ENCODE measurements at places on chromosomes 1 and 21. TPM values are rescaled to one million over a fixed set of nuclear protein-coding genes. Genes with fewer than 3 reads are reported as not detected.

The RSPH1 gene
- total RNA-seq = not detected

The CFHR5 gene
- not detected for total RNA-seq

The TATDN3 gene
- total RNA-seq = 22.0 TPM

The FAM229A gene
- 1.7 TPM for total RNA-seq

The NBPF4 gene
- not detected for total RNA-seq

DNA sequence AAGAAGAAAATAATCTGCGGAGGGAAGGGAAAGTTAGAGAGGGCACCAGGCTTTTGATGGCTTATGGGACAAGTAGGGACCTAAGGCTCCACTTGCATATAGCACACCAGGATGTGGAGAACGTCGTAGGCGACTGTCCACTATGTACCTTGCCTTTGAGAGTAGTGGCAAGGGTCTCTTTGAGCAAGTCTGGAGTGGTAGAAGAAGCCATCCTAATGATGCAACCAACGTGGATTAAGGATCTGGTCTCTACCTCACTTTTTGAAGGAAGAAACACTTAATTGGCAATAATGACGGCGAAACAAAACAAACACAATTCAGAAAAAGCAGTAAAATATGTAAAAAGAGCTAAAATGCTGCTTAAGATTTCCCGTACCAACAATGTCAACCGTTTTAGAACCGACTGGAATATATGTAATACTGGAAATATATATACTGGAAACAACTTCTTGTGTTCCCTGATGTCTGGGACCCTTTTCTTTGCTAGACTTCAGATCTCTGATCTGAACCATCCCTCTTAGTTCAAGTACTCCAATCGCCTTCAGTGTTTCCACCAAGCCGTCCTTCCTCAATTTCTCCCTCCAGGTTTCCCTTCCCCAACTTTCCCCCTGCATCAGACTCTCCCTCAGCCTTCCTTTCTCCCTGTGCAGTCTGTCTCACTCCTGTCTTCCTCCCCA, 821 bp upstream of the KHDRBS1 start:
- no peak for DNase-seq

DNA sequence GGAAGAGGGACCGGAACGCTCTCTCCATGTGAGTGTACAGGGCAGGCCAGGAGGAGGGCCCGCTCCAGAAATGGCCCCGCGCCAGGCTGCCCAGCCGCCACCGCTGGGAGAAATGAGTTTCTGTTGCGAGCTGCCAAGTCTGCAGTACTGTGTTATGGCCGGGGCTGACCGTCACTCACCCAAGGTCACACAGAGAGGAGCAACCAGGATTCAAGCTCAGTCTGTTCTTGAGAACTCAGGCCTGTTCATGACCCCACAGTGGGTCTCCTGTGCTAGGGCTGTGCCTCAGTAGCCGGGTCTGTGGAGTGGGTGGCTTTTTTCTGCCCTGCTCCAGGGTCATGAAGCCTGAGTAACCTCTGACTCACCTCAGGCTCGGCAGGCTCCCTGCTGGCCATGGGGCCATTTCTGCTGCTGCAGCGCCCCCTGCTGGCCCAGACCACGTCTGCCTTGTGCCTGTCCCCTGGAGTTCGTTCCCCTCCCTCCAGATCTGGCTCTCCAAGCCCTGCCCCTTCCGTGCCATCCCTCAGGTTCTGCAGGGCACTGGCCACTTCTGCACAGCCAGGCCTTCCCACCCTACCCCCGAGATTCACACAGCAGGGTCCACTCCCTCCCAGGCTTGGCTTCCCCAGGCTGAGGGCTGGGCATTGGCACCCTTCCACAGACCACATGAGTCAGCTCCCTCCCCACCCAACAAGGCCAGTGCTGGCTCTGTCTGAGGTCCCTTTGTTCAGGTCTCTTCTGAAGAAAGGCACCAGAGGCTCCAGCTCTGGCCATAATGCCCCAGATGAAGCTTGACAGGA, 51.8 kb downstream of the EDN2 start:
- DNase-seq = peak; percentile 94

- DNase-seq = no peak
These were observed 11.5 kb upstream of the THRAP3 start for GRCh38 chr1:36212782-36213181.

- no peak for DNase-seq
These were observed 13.5 kb upstream of the LGR6 start for GRCh38 chr1:202179828-202180750.

Measured in Right ventricle myocardium superior (tissue), 1 donor.